ENCODE measurements at places on chromosomes 2 and 18.

- DNase-seq = no peak
Measured at GRCh38 chr2:45759310-45759851, 107.9 kb downstream of the PRKCE start.

DNA sequence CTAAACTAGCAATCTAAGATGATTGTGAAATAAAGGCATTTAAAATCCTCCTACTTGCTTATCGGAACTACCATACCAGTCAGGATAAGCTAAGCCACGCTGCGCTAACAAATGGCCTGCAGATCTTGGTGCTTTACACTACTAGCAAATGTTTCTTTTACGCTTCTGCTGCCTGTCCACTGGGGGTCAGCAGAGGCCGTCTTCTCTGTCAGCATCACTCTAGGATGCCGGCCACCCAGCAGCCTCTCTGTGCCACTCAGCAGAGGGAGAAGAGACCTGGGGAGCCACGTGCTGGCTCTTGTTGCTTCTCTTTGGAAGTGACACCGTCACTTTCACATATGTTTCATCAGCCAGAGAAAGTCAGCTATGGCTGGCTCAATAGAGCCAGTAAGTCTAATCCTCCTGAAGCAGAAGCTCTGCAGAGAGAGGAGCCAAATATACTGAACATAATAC, 36.6 kb downstream of the COPS8 start:
- no peak for DNase-seq

GRCh38 chr2:128520791-128521190, 202.1 kb upstream of the HS6ST1 start:
- DNase-seq = no peak

GRCh38 chr2:9952286-9952737, 819 bp downstream of the GRHL1 start:
- DNase-seq = no peak

GRCh38 chr18:27825689-27826088, 351.2 kb downstream of the CDH2 start:
- DNase-seq = no peak

GRCh38 chr18:73355121-73355520, 487.3 kb upstream of the NETO1 start:
- DNase-seq = no peak

DNA sequence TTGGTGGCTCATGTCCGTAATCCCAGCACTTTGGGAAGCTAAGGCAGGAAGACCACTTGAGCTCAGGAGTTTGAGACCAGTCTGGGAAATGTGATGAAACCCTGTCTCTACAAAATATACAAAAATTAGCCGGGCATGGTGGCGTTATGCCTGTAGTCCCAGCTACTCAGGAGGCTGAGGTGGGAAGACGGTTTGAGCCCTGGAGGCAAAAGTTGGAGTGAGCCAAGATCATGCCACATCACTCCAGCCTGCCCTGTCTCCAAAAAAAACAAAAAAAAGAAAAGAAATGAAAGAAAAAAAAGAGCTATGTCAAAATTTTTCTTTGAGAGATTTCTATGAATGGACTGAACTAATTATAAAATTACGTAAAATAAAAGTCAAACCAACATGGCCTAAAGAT, 34.7 kb downstream of the ROCK2 start:
- DNase-seq = no peak

- no peak for DNase-seq
Measured at GRCh38 chr18:154151-154550, 4.2 kb upstream of the USP14 start.

GRCh38 chr2:2846332-2847208, 515.5 kb upstream of the MYT1L start:
- DNase-seq = peak; percentile 93

DNA sequence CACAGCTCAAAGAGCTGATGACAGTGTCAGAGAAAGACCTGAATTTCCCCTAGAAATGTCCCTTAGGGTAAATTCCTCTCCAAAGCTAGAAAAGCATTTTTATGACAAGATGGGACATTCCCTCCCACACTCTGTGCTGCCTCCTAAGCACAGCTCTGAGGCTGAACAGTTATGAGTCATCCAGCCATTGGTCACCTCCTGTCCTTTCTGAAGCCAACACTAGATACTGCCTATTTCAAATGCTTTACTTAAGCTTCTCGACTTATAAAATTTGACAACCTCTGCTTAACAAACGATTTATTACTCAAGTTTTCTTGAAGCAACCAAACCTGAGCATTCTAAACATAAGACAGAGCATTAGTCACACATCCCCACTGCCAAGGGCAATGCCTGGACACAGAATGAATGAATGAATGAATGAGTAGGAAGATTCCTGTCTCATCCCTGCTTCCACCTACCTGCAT, 35.4 kb downstream of the B4GALT6 start:
- no peak for DNase-seq
